Right cardiac atrium (tissue), 5 donors: ENCODE measurements at places on chromosomes 1 and 21. TPM values are rescaled to one million over a fixed set of nuclear protein-coding genes. Genes with fewer than 3 reads are reported as not detected.

Gene RCSD1
- 58.8 TPM for total RNA-seq

Gene LCE2B
- not detected for total RNA-seq

Gene GPR89A
- total RNA-seq = 12.4 TPM

Gene PDPN
- total RNA-seq = 16.9 TPM

Gene CACNA1E
- 3.2 TPM for total RNA-seq

Gene GLMN
- total RNA-seq = 6.9 TPM

Gene PPT1
- total RNA-seq = 59.0 TPM

Gene CD53
- 13.7 TPM for total RNA-seq

Gene PTGS2
- 6.9 TPM for total RNA-seq

DNA sequence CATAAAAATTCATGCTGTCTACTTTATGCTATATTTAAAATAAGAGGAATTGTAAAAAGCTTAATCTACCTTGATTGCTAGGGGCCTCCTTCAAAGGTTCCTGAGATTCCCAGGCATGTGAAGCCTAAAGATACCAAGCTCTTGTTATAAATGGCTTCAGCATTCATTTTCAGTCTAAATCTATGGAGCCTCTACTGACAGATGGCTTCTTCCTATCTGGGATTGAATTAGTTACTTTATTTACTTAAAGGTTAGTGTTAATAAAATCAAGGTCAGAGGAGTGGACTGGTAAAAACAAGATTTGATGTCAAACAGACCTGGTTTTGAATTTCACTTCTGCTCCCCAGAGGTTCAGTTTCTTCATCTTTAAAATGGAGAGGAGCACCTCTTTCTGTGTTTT, 93.7 kb downstream of the TNNI3K start:
- DNase-seq = no peak

DNA sequence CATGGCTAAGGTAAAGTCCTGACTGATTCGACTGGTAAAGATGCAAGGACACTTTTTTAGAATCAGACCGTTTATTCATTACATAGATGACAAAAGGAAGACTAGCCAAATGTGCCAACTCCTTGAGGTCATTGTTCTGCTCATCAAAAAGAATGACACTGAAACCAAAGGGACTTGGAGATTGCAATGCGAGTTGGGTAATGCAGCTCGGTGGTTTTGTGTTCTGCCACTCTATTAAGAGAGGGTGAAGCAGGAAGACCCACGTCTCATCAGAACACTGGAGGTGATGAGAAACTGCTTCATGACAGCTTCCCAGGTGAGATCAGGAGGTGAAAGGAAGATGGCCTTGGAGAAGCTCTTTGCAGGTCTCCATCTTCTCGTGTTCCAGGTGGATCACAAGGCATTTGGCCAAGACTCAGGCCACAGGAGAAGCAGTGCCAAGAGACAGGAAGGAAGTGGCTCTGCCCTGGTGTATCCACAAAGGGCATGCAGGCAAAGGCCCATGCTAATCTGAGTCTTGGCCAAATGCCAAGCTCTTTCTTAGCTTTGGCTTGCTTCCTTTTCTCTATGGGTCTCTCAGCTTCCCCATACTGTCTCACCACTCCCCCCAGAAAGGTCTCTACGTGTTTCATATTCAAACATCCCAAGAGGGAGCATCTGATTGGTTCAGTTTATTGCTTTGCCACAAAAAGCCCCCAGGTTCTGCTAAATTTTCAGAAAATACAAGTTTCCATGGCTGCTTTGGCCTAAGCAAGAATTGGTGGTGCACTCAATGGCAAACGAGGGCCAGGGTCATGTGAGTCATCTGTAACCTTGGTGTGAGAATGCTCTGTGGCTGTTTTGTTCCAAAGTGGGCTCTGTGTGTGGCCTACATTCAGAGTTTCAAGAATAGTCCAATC, 5.7 kb upstream of the CCT8 start:
- DNase-seq = no peak

DNA sequence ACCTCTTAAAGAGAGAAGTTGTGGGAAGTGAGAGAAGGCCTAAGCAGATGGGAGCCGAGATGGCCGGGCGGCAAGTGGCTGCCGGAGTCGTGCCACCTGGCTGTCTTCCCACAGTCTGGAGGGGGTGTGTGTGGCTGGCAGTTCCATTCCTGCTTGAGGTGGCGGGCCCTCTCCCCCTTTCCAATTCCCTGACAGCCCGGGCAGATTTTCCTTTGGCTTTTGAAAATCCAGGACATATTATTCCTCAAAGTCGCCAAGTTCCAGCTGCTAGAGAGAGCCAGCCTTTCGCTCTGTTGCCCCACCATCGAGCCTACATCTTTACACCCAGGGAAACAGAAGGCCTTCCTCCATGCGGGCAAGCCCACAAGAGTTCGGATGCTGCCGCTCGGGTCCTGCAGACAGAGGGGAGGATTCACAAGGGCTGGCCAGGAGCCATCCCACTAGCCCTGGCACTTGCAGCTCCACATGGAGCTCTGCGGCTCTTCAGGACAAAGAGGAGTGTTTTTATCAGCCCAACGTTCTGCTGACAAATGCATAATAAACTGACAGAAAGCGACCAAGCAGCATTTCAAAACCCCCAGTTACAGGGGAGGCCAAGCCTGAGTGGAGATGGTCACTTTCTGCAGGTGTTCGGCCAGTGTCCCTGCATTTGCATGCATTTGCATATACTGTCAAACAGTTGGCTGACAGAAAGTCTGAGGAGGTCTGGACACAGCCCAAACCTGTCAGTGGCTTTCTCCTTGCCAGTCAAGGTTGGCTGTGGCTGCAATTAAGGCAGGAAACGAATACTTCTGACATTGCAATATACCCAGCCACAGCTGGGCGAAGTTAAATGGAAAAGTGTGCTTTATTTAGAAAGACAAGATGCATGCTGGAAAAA, 45.9 kb downstream of the OLIG1 start:
- DNase-seq = no peak

DNA sequence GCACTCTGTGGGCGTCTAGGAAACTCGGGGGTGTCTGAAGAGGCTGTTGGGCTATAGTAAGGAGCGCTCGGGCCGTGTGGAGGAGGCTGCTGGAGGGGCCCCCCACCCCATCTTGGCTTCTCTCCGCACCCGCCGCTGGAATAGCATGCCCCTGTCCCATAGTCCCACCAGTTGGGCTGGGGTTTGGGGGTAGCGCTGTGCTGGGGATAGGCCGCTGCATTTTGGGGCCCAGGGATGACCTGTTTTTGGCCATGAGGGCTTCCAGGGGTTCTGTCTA, 511 bp downstream of the EFNA3 start:
- no peak for DNase-seq

- no peak for DNase-seq
These were observed 1.2 kb downstream of the NHLH2 start for GRCh38 chr1:115839679-115840237.

DNA sequence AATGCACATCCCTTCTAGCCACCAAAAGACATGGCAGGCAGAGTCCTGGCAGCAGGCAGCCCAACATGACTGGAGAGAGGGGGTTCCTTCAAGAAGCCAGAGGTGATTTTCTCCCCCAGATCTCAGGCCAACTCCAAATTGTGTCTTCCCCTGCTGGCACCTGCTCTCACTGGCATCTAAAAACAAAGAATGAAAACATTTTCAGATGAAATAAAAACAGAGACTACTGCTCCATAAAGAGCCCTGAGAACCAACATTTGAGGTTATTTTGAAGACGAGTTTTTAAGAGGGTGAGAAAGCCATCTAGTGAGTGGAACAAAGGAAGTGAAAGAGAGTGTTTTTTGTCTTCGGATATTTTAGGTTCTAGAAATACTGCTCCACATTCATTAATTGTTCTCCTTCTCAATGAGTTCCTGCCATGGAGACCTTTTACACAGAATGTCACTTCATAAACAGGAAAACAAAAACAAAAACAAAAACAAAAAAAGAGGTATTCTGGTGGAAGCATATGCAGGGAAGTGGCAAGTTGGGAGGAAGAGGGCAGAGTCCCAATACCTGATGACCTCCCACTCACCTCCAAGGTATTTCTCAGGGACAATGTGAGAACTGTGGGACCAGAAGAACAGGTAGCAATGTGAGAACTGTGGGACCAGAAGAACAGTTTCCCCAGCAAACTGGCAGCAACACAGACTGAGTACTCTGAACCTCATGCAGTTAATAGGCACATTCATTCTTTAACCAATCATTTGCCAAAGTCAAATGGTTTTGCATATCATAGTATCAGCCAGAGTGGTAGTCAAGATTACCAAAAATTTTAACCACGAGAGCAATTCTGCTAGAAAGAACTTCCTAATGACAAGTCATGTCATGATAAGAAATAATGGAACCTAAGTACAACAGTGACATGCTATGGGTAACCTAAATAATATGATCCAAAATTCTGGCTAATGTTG, 50.0 kb downstream of the KIAA0319L start:
- no peak for DNase-seq

DNA sequence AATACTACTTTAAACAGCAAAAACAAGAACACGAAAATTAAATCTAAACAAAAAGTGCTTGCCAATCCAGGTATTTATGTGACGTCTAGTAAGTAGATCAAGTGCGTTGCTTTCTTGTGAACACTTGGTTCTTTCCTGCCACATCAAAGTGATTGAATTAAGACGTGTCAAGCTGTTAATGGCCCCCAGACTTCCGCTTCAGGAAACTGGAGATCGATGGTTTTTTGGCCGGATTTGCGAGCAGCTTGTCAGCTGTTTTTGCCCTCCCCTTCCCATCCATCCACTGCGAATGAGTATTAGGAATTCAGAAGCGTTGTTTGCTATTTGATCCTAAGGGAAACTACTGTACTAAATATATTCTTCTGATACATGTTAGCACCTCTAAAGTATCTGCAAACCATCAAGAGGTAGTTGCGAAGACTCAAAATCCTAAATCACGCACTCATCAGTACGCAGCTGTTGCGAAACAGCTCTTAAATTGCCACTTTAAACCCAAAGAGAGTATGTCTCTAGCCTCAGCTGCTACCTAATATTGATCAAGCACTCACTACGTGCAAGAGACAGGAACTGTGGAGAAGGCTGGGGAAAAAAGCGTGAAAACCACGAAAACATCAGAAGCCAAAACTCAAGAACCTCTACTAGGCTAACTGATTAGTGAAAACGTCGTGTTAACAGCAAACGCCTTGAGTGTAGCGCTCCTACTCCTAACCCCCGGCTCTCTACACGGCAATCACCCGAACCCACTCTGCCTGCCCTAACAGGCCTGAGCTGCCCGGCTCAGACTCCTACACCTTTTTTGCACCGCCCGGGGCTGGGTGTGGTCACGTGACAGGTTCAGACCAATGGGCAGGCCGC, 473 bp upstream of the BRDT start:
- no peak for DNase-seq

GRCh38 chr1:202304375-202304774, 37.4 kb downstream of the UBE2T start:
- peak; percentile 80 for DNase-seq

DNA sequence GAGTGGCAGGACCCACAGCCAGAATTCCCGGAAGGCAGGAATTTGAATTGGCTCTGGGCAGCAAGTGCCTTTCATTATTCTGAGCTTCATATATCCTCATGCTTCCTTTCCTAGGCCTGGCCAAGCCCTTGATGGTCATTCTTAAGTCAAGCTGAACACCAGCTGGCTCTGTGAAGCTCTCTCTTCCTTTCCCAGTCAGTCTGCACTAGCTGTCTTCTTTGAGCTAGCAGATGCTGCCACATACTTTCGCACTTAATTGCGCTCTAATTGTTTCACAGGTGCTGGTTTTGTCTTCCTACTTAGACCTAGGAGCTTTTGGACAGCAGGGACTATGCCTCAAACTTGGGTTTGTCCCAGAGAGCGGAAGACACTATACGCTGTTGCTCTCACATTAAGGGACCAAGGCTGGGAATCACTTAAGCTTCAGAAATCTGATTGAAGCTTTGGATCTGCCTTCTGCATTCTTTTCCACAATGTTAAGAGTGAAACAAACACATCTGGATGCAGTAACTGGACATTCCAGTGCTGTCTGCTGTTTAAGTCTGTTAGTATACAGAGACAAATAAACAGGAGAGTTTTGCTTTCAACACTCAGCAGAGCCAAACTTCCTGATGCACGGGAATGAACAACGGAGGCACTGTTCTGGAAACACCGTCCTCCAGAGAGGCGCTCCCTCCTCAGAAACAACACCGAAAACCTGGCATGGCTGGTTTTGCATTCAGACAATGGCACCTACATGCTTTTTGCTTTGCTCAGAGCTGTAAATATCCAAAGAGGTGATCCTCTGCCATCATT, 2.2 kb downstream of the TLR5 start:
- no peak for DNase-seq

DNA sequence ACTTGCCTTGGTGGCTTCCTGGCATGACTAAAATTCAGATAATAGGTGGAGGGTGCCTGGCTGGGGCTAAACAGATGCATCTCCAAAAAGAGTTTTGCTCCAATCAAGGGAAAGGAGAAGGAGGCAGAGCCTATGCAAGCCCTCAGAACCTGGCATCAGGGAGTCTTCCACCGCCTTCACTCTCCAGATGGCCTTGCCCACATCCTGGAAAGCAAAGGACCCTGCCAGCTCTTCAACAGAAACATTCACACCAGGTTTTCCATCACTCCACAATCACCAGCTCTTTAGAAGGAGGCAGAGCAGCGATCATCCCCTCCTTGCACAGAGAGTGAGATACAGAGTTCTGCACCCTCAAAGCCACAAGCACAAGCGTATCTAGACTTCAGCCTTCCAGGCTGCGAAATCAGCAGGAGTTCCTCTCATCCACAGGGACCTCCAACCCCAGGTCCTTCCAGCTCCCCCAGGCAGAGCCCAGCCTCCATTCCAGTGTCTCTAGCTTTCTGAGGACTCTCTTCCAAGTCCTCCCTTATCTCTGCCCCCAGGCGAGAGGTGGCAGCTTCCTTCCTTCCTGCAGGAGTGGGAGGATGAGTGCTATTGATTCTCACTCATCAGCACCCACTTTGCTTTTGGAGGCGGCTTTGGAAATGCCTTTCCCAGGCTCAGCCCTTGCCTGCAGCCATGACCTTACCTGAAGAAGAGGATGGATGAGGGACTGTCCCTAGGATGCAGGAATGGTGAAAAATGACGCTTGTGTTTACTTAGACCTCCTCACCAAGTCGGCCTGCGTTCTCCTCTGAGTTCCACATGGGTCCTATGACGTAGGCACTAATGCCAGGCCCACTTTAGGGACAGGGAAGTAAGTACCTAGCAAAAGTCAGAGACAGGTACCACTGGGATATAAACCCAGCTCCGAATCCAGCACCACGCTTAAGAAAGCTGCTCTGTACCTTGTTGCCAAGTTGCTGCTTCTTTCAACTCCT, 75.4 kb downstream of the RIPK4 start:
- no peak for DNase-seq

DNA sequence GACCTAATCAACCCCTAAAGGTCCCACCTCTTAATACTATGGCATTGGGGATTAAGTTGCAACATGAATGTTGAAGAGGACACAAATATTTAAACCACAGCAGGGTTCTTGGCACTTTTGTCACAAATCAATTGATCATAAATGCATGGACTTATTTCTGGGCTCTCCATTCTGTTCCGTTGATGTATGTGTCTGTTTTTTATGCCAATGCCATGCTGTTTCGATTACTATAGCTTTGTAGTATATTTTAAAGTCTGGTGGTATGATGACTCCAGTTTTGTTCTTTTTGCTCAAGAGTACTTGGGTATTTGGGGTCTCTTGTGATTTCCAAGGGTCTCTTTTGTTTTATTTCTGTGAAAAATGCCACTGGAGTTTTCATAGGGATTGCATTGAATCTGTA, 34.7 kb upstream of the PLA2G2A start:
- DNase-seq = no peak

- DNase-seq = no peak
These were observed 11.8 kb upstream of the ALG14 start for GRCh38 chr1:95084317-95085176.
